Stimulated activated CD8-positive, alpha-beta memory T cell treated with anti-CD3 and anti-CD28 coated beads, Interleukin-4, amount 100 ng/mL, for 48 hours (primary cell): ENCODE measurements at places on chromosomes 12 and 14.
A peak's percentile ranks its signal among the peaks of the same experiment; 100 is the strongest.

- DNase-seq: no peak
These were observed 4.3 kb downstream of the NAP1L1 start for GRCh38 chr12:76080017-76080728.

- no peak for DNase-seq
These were observed 78.3 kb upstream of the PSMA6 start for GRCh38 chr14:35213869-35214387.

DNA sequence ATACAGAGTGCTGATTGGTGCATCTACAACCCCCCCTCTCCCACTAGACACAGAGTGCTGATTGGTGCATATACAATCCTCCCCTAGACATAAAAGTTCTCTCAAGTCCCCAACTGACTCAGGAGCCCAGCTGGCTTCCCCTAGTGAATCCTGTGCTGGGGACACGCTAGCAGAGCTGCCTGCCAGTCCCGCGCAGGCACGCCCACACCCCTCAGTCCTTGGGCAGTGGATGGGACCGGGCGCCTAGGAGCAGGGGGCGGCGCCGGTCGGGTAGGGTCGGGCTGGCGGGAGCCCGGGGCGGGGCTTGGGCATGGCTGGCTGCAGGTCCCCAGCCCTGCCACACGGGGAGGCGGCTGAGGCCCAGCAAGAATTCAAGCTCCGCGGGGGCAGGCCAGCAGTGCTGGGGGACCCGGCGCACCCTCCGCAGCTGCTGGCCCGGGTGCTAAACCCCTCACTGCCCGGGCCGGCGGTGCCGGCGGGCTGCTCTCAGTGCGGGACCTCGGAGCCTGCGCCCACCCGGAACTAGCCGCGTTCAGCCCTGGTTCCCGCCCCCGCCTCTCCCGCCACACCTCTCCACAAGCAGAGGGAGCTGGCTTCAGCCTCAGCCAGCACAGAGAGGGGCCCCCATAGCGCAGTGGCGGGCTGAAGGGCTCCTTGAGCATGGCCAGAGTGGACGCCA lies 64.3 kb upstream of the DDHD1 start:
- peak; percentile 82 for DNase-seq

DNA sequence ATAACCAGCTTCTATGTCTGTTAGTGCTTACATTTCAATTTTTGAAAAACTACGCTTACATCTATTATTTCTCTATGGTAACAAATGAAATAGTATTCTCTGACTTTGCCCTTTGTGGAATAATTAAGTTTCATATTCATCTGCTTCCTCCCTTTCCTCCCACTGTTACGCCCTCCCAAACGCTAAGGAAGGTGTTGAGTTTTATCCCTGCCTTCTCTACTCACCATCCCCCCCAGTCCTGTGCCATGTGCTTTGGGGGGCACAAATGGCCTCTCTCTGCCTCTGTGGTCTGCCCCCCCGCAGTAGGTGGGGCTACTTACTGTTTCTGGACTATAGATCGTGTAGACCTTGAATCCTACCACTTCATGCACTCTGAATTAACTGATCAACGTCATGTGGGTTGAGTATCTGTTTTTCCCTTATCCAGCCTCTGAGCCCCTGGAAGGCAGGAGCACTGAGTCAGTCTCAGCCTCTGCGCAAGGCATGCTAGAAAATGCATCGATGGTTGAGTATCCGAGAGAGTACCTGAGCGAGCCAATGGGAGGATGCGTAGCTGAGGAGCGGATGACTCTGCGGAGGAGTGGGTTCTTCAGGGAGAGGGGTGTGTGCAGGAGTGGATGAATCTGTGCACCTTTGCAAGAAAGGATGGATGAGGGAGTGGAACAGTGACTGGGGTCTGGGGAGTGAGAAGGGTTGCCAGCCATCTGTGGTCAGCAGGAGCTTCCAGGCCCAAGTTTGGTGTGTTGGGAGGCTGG lies 114.5 kb upstream of the RTL1 start:
- no peak for DNase-seq

DNA sequence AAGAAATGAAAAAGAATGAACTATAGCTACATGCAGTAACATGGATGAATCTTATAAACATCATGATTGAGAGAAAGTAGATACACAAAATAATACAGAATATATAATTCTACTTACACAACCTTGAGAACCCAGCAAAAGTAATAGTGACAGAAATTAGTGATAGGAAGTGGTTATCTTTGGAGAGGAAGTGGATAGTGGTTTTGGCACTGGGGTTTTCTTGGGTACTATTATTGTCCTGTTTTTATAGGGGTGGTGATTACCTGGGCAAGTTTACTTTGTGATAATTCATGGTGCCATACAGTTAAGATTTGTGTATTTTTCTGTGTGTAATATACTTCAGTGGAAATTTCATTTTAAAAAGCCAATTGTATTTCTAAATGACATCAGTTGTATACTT lies 352.7 kb downstream of the AEBP2 start:
- no peak for DNase-seq

DNA sequence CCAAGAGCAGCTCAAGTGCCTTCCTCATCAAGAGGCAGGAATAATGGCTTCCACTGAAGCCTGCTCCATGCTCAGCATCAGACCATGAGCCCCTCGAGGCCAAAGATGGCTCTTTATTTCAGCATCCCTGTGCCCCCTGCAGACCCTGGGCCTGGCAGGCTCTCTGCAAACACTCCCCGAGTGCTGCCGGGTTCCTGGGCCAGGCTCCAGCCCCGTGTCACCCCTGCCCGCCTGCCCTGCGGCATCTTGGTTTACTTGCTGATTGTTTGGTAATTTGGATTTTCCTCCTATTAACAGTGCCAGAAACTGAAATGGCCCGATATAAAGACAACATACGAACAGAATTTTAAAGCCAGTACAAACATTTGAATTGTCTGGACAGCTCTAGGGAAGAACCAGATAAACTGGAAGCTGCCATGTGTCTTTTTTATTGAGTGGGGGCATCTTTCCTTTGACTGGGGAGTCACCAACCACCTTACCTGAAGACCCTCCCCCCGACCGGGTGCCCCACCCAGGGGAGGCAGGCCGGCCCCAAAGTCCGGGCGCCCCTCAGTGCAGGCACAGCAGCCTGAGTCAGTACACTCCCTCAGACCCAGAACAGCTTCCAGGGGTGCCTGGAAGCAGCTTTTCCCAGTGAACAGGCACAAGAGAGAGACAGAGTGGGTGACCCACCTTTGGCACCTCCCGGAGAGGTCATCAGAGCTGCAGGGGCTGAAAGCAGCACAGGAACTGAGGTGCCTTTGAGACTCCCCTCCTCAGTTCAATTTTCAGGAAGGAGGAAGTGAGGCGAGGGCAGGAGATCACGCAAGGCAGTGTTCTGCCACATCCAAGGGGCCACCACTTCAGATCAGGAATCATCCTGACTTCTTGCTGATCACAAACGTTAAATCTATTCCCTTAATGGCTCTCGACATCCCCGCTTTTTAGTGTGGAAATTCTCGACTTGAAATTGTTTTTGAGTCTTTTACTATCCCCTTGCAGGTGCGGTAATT lies 30.6 kb downstream of the ITPK1 start:
- DNase-seq: no peak

- no peak for DNase-seq
These were observed 112.3 kb downstream of the NRXN3 start for GRCh38 chr14:78282437-78282836.

GRCh38 chr14:51039252-51039651 lies 55.7 kb downstream of the TRIM9 start:
- no peak for DNase-seq

- DNase-seq: no peak
These were observed 9.0 kb downstream of the ASIC1 start for GRCh38 chr12:50066402-50066801.

DNA sequence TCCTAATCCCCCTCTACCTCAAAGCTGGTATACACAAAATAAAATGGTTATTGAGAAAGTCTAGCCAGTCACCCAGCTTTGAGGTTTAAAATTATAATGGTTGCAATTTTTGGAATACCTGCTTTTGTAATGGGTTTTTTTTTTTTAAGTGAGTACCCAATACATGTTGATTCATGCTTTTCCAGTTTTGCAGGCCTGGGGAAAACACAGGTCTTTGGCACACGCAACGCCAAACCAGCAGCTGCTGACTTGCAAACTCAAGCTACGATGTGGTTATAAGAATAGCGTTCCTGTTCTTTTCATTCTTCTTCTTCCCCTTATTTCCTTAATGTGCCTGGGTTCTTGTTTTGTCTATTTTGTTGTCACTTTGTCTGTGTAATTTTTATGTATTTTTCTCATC lies 233.0 kb downstream of the EGLN3 start:
- DNase-seq: no peak

GRCh38 chr12:48767047-48767446 lies 21.8 kb downstream of the ADCY6 start:
- no peak for DNase-seq

DNA sequence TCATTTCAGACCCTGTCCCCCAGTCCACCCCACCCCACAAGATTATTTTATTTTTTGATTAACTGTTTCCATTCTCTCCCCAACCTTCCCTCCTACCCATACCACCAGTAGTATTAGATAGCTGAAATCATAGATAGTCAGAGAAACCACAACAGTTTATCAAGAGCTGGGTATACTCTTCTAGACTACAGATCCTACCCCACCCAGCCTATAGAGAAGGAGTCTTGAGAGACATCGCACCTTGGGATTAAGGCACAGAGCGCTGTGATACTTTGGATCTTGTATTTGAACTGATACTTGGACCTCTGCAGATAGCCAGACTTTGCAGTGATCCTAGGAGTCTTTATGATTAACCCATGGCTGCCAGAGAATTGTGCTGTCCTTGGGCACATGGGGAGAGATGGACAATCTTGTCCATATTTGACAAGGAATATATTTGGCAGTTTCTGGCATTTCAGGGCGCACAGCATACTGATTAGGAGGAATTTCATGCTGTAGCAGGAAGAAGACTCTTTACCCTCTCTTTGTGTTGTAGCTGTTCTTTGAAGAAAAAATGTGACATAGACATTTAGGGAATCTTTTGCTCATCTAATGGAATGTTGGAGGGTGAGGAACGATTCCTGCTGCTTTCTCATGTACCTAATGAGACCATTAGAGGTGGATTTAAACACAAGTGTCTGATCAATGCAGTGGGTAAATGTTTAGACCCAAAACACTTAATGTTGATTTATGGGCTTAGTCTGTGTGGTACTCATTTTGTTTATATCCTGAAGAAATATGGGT lies 982 bp downstream of the RBMS2 start:
- DNase-seq: no peak

DNA sequence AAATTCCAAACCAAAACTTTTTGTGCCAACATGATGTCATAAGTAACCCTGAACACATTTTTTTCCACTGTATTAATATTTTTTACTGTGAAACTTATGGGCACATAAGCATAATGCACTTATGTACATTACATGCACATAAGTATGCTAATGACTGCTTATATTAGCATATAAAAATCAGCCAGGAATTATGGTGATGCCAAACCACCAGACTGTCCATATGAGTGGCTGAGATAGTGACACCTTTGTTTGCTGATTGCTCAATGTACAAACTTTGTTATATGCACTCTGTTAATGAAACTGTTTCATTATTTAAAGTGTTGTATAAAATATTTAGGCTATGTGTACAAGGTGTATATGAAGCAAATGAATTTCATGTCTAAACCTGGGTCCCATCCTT lies 32.3 kb downstream of the USP44 start:
- no peak for DNase-seq

- DNase-seq: no peak
These were observed 1.8 kb upstream of the KRT82 start for GRCh38 chr12:52407918-52408317.

DNA sequence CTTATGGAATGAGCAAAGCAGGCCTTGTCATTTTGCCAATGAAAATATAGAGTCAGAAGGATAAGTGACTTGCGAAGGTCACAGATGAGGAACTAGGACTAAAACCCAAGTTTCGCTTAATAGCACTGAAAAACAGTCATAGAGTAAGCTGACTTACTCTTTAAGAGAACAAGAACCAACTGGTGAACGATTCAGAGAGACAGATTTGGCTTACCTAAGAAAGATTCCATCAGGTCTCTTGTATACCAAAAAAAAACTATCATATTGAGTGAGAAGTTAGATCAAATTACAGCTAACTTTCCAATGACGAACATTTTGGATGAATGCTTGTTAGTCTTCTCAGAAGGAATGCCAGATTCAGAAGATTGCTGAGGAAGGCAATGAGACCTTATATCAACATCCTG lies 74.2 kb downstream of the ZFC3H1 start:
- no peak for DNase-seq

DNA sequence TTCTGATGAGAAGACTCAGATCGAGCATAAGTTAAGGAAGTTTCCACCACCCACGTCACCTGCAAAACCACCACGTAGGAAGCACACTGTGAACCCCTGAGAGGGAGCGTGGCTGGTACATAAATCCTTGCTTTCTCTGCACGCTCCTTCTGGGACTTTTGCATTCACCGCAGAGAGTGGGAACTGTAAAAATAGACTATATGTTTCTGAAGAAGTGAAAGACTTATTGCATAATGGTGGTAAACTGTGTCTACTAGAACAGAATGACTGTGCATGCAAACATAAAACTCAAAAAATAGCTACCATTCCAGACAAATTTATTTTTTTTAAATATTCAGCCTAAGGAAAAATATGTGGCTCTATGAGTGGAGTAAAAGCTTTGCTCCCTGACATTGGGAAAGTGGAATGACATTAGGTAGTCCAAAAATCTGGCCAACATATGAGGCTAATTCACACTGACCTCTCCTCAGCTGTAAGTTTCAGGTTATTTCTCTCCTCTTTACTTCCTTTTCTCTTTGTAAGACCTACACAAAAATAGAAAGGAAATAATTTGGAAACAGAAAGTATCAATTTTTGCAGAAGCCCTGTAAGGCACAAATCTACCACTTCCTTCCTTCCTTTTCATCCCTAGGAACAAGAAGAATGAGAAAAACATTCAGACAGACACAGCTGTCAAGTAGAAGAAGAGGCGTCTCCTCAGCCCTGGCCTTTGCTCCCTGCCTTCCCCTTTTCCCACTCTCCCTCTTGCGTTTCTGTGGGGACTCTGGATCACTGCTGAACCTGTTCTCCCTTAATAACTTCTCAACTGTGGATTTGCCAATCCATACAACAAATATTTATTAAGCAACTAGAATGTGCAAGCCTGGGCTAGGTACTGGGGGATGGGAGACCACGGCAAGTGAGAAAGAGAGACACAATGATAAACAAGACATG lies 264.3 kb upstream of the FOXN3 start:
- DNase-seq: peak; percentile 79

DNA sequence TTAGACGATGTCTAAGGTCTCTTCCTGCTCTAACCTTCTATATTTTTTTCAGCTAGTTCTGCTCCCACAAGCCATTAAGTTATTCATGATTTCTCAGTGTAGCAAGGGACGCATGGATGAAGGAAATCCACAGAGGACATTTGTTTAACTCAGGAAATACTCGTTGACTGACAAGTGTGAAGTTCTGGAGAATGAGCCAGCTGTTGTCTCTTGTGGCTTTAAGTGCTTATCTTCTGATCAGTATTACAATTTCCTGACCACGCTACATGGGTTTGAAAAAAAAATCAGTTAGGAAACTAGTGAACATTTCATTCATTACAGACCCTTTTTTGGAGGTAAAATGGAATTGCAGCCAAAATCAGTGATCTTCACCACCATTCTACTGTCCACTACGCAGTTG lies 53.1 kb downstream of the GUCY2C start:
- DNase-seq: no peak
